Heart left ventricle (tissue), 16 donors: ENCODE measurements at places on chromosomes 12 and 14. TPM values are rescaled to one million over a fixed set of nuclear protein-coding genes. Genes with fewer than 3 reads are reported as not detected.

Gene C12orf42
- total RNA-seq, result not detected

Gene ASCL1
- not detected for total RNA-seq

Gene SLC8A3
- total RNA-seq, result not detected

Gene PTPN21
- total RNA-seq, result 68.3 TPM

Gene BATF
- not detected for total RNA-seq

Gene STON2
- total RNA-seq, result 16.8 TPM

Gene NFE2
- total RNA-seq, result 0.21 TPM

Gene KRT75
- total RNA-seq, result not detected

Gene WNT5B
- 1.00 TPM for total RNA-seq

- no peak overlapping the region for H3K4me3 ChIP-seq
- no peaks in the 10 kb centered on the region for H3K27me3 ChIP-seq
- no peaks in the 10 kb centered on the region for H3K36me3 ChIP-seq
- H3K4me1 ChIP-seq, result peaks cover 19% of the 10 kb centered on the region
- DNase-seq, result peak; percentile 72
- H3K27ac ChIP-seq, result no peak overlapping the region
These were observed 57.2 kb upstream of the RIN3 start for GRCh38 chr14:92456215-92457015.

DNA sequence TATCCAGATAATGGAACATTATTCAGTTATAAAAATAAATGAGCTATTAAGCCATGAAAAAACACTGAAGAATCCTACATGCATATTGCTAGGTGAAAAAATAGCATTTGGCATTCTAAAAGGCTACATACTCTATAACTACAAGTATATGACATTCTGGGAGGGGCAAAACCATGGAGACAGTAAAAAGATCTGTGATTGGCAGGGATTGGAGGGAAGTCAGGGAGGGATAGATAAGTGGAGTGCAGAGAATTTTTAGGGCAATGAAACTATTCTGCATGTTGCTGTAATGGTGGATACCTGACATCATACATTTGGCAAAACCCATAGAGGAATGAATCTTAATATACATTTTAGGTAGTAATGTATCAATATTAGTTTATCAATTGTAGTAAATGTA is 63.1 kb upstream of the SLC38A2 start:
- peaks cover 12% of the 10 kb centered on the region for H3K4me1 ChIP-seq
- H3K27ac ChIP-seq, result no peak overlapping the region
- no peak for DNase-seq
- H3K36me3 ChIP-seq, result no peaks in the 10 kb centered on the region
- H3K4me3 ChIP-seq, result no peak overlapping the region

- no peaks in the 10 kb centered on the region for H3K4me1 ChIP-seq
- H3K36me3 ChIP-seq, result no peaks in the 10 kb centered on the region
- no peaks in the 10 kb centered on the region for H3K27me3 ChIP-seq
- H3K27ac ChIP-seq, result no peak overlapping the region
These were observed 29.0 kb downstream of the SLC2A3 start for GRCh38 chr12:7907009-7907408.

- no peak overlapping the region for H3K27ac ChIP-seq
- no peaks in the 10 kb centered on the region for H3K27me3 ChIP-seq
- DNase-seq, result no peak
- no peak overlapping the region for H3K4me3 ChIP-seq
These were observed 104.1 kb downstream of the ANO2 start for GRCh38 chr12:5840944-5841343.

- no peak for DNase-seq
- no peak overlapping the region for H3K4me3 ChIP-seq
- no peak overlapping the region for H3K27ac ChIP-seq
- H3K36me3 ChIP-seq, result no peaks in the 10 kb centered on the region
These were observed 181.1 kb downstream of the BTG1 start for GRCh38 chr12:91964501-91964900.

DNA sequence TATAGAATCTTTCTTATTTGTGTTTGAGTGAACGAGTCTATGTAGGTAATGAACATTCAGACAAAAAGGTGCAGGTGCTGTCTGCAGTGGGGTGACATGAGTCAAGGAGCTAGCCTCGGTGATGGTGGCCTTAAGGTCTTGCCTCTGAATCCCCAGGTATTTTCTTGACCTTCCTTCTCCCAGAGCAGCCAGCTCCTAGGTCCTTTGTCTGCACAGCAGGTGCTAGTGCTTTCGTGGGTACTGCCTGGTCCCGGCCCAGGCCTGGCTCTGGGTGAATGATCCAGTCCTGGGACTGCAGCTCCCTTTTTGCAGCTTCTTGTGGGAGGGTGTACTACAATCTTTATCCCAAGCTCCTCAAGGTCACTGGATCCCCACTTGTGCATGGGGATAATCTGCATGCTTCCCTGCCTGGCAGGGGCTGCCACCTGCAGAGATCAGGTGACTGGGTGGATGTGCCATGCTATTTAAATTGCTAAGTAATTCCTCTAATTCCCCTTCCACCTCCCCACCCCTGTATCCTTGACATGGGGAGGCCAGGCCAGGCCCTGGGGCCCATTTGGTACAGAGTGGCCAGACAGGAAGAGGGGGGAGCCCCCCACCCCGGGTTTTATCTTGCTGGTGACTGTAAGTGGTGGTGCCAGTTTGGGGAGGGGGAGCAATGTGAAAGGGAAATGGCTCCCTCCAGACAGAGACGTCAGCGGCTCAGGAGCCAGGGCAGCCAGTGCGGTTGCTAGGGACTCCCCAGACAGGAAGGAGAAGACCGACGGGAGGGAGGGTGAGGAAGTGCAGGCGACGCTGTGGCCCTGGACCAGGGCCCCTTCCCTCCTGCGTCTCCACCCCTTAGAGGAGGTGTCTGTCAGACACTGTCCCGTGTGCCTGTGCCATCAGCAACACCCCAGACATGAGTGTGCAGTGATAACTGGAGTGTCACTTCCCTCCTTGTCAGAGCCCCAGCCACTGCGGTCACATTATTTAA is 6.7 kb downstream of the VASH1 start:
- H3K27me3 ChIP-seq, result no peaks in the 10 kb centered on the region
- DNase-seq, result peak; percentile 86
- H3K36me3 ChIP-seq, result no peaks in the 10 kb centered on the region
- H3K4me1 ChIP-seq, result peaks cover 87% of the 10 kb centered on the region

GRCh38 chr12:122051231-122051876 is 27.2 kb upstream of the MLXIP start:
- H3K27ac ChIP-seq, result peak overlapping the region; percentile 80
- H3K27me3 ChIP-seq, result no peaks in the 10 kb centered on the region
- H3K4me3 ChIP-seq, result no peak overlapping the region
- H3K4me1 ChIP-seq, result peaks cover 9% of the 10 kb centered on the region
- DNase-seq, result peak; percentile 68
- H3K36me3 ChIP-seq, result peaks cover 4% of the 10 kb centered on the region

DNA sequence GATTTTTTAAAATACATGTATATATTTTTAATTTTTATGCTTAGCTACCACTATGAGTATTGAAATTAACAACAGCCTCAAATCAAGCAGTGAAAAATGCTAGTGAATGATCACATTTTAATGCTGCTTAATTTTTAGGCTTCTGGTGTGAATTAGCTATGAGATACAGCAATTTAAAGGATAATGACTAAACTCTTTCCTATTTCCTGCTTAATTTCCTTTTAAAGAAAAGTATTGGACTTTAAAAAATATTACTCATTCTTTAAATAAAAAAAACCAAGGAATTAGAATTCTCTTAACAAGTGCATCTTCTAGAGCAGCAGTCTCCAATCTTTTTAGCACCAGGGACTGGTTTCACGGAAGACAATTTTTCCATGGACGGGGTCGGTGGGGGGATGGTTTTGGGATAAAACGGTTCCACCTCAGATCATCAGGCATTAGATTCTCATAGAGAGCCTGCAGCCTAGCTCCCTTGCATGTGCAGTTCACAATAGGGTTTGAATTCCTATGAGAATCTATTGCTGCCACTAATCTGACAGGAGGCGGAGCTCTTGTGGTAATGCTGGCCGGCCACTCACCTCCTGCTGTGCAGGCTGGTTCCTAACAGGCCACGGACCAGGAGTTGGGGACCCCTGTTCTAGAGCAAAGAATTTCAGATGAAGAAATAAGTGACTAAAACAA is 18.6 kb upstream of the NTN4 start:
- no peak overlapping the region for H3K27ac ChIP-seq
- no peaks in the 10 kb centered on the region for H3K36me3 ChIP-seq
- no peaks in the 10 kb centered on the region for H3K27me3 ChIP-seq
- H3K4me1 ChIP-seq, result no peaks in the 10 kb centered on the region
- no peak for DNase-seq
- no peak overlapping the region for H3K4me3 ChIP-seq

DNA sequence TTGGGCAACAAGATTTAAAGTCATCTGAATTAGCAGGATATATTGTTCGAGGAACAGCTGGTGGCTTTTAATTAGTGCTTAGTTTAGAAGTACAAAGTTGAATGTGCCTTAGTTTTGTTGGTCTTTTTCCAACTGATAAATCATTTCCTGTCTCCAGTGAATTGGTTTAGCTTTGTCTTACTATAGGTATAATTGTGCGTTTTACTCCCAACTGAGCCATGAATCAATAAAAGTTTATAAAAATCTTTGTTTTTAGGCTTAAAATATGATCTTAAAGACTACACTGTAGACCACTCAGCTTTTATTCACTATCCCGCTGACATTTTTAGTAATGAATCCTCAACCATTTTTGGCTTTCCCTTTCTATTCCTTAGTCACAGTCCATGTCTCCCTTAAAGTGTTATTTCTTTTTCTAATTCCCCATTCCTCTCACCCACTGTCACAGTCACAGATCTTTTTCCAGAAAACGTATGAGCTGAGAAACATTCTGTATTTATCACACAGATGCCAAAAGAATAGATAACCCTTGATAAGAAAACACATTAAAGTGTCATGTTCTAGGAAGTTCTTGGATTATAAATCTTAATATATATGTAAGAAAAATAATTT is 34.0 kb upstream of the ALG10 start:
- H3K27me3 ChIP-seq, result no peaks in the 10 kb centered on the region
- no peak overlapping the region for H3K27ac ChIP-seq
- no peak for DNase-seq
- H3K4me1 ChIP-seq, result no peaks in the 10 kb centered on the region

- H3K36me3 ChIP-seq, result no peaks in the 10 kb centered on the region
- H3K4me1 ChIP-seq, result no peaks in the 10 kb centered on the region
- no peak overlapping the region for H3K27ac ChIP-seq
- no peak for DNase-seq
- no peaks in the 10 kb centered on the region for H3K27me3 ChIP-seq
These were observed 10.7 kb downstream of the GPR19 start for GRCh38 chr12:12685305-12685704.

GRCh38 chr14:99749763-99750715 is 43.2 kb upstream of the EML1 start:
- DNase-seq, result peak; percentile 64
- no peaks in the 10 kb centered on the region for H3K36me3 ChIP-seq
- H3K27ac ChIP-seq, result no peak overlapping the region
- H3K27me3 ChIP-seq, result no peaks in the 10 kb centered on the region
- H3K4me3 ChIP-seq, result no peak overlapping the region

GRCh38 chr14:63428486-63428885 is 109.8 kb upstream of the GPHB5 start:
- H3K27ac ChIP-seq, result no peak overlapping the region
- peaks cover 20% of the 10 kb centered on the region for H3K4me1 ChIP-seq
- no peak overlapping the region for H3K4me3 ChIP-seq
- no peaks in the 10 kb centered on the region for H3K36me3 ChIP-seq
- no peaks in the 10 kb centered on the region for H3K27me3 ChIP-seq

DNA sequence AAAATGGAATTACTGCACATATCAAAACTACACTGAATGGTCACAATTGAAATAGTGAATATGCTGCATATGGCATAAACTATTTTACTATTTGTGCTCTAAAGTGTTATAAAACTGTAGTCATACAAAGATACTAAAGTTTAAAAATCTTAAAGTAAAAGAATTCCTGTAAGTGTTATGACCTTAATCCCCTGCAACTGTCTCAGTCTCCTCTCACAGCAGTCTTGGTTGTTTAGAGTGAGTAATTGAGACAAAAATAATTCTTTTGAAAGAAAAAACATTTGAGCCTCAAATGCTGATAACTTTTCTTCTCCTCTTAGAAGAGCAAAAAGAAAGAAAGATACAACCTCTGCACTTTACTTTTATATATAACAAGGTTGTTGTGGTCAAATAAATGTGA is 99.9 kb downstream of the SYT1 start:
- H3K27ac ChIP-seq, result no peak overlapping the region
- no peak for DNase-seq
- no peak overlapping the region for H3K4me3 ChIP-seq

DNA sequence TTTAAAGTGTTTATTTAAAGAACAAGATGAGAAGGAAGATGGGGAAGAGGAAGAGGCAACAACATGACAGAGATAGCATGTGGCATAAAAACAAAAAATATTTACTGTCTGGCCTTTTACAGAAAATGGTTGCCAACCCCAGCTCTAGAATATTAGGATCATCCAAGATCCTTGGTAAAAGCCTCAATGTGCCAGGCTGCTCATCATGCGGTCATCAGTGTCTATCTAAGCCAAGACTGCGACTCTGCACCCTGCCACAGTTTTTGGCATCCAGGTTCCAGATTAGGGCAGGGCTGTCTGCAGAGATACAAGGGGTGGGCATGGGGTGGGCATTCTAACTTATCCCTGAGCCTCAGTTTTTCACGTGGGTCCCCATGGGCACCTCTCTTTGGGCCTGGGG is 46.9 kb upstream of the CNTN1 start:
- no peak overlapping the region for H3K4me3 ChIP-seq
- no peaks in the 10 kb centered on the region for H3K4me1 ChIP-seq
- no peak for DNase-seq
- no peaks in the 10 kb centered on the region for H3K36me3 ChIP-seq

GRCh38 chr12:34390846-34391700 is 368.8 kb downstream of the ALG10 start:
- H3K4me1 ChIP-seq, result no peaks in the 10 kb centered on the region
- H3K4me3 ChIP-seq, result no peak overlapping the region
- H3K27ac ChIP-seq, result no peak overlapping the region
- H3K36me3 ChIP-seq, result no peaks in the 10 kb centered on the region

GRCh38 chr14:55532645-55533344 is 47.2 kb upstream of the KTN1 start:
- H3K27me3 ChIP-seq, result no peaks in the 10 kb centered on the region
- H3K36me3 ChIP-seq, result no peaks in the 10 kb centered on the region
- no peak overlapping the region for H3K4me3 ChIP-seq
- no peak overlapping the region for H3K27ac ChIP-seq
- no peaks in the 10 kb centered on the region for H3K4me1 ChIP-seq

DNA sequence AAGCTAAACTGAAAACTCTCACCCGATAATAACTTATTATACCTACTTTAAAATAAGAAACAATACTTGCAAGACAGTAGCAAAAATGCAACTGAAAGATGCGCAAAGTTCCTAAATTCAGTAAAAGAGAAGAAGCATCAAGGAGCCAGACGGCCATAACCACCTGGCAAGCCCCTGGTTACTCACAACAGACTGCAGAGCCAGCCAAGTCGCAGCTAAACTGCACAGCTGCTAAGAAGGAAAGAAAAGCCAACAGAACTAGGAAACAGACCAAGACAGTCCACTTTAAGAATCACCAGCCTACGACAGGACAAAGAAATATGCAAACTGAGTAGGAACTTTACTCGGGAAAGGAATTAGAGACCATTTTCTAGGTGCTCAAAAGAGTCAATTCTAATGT is 127.9 kb downstream of the TMTC1 start:
- no peak overlapping the region for H3K4me3 ChIP-seq
- DNase-seq, result no peak
- no peak overlapping the region for H3K27ac ChIP-seq
- peaks cover 3% of the 10 kb centered on the region for H3K4me1 ChIP-seq
- no peaks in the 10 kb centered on the region for H3K27me3 ChIP-seq
